ENCODE measurements at places on chromosomes 1 and 21.

DNA sequence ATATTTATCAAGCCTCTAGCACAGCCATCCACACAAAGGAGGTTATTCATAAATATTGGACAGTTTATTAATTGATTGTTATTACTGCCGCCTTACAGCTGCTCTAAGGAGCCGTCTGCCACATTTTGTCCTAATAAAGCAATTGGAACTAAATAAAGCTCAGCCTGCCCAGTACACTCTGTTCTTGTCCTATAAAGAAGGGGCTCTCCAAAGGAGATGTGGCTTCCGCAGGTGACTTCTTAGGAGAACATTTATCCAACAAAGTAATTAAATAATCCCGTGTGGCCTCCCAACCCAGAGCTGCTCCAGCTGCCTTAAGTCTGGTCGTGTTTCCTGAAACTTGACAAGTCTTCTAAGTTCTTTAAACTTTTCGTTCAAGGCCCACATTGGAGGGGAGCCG is 497.7 kb downstream of the NPHP4 start:
- no peak for DNase-seq

DNA sequence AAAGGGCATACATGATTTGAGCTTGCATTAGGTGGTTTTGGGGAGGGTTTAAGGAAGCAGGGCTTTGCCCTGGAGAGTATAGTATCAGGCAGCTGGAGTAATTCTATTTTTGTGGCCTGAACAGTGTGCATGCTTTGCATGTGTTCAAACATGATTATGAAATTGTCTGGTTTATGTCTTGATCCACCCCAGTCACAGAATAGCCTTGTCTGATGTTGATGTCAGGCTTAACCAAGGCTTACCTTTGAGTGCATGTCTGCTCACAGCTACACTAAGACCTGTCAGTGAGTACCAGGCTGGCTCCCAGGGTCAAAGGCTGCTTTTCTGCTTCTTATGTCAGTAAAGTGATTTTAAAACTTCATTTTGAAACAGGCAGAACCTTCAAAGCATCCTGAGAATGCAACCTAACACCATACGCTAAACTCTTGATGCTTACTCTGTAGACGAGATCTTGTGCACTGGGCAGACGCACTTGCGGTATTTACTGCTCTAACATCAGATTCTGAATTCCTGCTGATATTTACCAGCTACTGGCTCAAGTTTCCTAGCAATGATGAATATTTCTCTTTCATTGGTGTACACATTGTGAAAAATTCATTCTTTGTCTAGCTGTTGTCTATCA is 78.9 kb downstream of the MAP3K21 start:
- no peak for DNase-seq

DNA sequence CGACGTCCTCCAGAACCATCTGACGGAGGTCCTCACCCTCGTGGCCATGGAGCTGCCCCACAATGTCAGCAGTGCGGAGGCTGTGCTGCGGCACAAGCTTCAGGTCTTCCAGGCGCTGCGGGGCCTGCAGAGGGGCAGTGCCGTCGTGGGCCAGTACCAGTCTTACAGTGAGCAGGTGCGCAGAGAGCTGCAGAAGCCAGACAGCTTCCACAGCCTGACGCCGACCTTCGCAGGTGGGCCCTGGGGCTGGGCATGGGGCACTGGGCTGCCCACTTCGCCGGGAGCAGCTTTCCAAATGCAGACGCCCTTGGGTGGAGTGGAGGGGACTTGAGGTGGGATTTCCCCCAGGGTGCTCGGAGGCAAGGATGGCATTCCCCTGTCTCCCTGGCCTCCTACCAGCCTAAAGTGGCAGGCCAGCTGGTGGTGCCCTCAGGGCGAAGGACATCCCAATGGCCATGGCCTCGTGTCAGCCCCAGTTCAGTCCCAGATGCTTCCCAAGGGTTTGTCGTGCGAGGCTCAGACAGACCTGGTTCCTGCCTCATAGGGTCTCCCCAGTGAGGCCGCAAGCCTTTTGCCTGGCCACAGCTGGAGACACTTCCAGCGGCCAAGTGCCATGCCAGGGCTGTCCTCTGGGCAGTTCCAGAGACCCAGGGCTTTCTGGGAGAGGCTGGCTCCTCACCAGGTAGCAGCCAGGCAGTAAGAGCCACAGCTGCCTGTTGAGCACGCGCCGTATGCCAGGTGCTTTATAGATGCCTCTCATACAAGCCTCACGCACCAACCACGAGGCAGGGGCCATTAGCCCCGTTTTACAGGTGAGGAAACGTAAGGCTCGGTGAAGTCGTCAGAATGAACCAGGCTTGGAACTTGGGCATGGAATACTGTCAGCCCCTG is 27.8 kb downstream of the H6PD start:
- no peak for DNase-seq

DNA sequence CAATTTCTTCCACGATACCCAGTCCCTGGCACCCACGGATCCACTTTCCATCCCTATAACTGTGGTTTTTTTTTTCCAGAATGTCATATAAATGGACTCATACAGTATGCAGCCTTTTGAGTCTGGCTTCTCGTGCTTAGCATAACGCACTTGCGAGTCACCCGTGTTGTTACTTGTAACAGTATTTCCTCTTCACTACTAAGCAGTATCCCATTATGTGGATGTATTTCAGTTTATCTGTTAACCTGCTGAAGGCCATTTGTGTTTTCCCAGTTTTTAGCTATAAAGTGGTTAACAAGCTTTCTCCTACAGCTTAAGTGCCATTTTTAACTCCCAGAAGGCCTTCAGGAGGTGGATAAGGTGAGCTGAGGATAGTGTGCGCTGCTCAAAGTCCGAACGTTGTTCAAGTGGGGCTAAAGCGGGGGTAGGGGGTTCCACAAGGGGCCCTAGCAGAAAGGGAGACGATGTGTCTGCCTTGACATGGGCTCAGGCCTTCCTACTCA is 829 bp downstream of the ADAR start:
- no peak for DNase-seq

DNA sequence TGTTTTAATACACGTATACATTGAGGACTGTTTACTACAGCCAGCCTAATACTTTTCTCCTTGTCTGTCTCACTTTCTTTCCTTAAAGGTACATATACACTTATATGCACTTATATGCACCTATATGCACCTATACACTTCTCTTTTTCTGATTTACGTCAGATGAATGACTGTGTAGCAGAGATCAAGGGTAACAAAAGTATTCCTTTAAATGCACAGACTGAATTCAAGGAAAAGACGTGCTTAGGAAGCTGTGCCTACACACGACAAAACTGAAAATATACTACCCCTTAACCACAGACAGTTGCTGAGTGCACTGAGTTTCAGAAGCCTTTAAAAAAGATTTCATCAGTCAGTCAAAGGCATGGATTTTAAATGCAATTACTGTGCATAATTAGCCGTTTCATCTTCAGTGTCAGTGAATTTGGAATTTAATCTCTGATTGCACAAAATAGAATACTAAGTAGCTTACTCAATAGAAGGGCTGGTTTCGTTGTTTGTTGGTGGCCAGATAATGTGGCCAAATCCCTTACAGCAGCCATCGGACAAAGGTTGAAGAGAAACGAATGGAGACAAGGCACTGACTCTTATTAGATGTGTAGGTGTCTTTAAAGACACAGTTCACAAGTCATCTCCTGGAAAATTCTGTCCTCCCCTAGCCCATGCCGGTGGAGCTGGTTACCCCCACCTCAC is 38.3 kb upstream of the TARBP1 start:
- DNase-seq: no peak

DNA sequence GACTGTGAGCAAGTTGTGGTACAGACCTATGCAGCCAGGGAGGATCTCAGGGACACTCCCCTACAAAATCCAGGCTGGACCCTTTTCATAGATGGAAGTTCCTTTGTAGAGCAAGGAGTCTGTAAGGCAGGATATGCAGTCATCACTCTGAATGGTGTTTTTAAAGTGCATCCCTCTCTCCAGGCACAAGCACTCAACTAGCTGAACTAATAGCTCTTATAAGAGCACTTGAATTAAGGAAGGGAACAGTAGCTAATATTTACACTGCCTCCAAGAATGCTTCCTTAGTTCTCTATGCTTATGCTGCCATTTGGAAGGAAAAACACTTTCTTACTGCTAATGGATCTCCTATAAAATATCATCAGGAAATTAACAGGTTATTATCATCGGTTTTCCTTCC is 27.0 kb upstream of the SMYD3 start:
- DNase-seq: no peak

- DNase-seq: no peak
Observed at GRCh38 chr21:40837456-40837855, 9.5 kb downstream of the DSCAM start.

DNA sequence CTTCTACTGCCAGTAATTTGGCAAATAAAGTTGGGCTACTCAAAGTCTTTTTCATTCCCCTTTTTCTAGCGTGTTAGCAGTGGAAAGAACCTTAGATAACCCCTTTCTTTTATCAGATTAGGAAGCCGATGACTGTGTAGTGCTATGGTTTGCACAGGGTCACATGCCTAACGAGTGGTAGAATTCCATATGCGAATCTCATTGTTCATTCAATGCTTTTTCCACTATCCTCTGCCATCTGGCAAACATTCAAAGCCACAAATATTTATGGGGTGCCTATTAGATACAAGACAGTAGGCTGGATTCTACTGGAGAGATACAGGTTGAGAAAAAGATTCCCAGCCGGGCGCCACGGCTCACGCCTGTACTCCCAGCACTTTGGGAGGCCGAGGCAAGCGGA is 14.9 kb upstream of the IER5 start:
- no peak for DNase-seq

GRCh38 chr1:153612755-153613331 is at the start of gene S100A16:
S100A16 (minus strand) TSS chr1:153613137; CDS start chr1:153608151, 4,986 bp downstream.
- peak; percentile 90 for DNase-seq

DNA sequence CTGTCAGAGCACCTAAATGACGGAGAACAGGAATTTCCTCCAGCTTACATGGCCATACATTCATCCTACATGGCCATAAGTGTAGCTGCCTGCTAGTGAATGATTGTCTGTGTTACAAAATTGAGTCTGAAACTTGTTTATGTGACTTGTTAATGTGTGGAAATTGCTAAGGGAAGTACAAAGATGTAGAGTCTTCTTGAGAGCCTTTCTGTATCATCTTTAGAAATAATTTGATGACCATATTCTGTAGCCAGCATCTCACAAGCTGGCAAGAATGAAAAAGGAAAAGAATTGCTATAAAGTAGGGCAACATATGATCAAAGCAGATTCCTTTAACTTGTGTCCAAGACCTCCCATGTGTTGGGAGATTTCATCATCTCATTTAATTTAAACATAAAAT is 339.2 kb upstream of the LRRC7 start:
- no peak for DNase-seq
